ENCODE measurements at places on chromosomes 12 and 14.

- no peak for DNase-seq
Measured at GRCh38 chr14:75715926-75716780, 55.1 kb downstream of the TTLL5 start.

GRCh38 chr12:57890191-57891115 lies 43.9 kb upstream of the CTDSP2 start:
- no peak for DNase-seq

GRCh38 chr14:55366271-55366670 lies 45.4 kb downstream of the ATG14 start:
- no peak for DNase-seq

- DNase-seq: no peak
Measured at GRCh38 chr14:81594012-81594411, 60.4 kb upstream of the SEL1L start.

Measured in activated gamma-delta T cell treated with anti-CD3 and anti-CD28 coated beads, Interleukin-2, amount 50 U/mL, for 16 hours (primary cell).